Activated T-cell treated with anti-CD3 and anti-CD28 coated beads for 48 hours (primary cell): ENCODE measurements at places on chromosomes 16 and 17.

GRCh38 chr16:27918755-27919154 is 144.8 kb downstream of the GSG1L start:
- DNase-seq: no peak

- DNase-seq: no peak
Measured at GRCh38 chr17:78239489-78239931, 8.1 kb downstream of the TMEM235 start.

DNA sequence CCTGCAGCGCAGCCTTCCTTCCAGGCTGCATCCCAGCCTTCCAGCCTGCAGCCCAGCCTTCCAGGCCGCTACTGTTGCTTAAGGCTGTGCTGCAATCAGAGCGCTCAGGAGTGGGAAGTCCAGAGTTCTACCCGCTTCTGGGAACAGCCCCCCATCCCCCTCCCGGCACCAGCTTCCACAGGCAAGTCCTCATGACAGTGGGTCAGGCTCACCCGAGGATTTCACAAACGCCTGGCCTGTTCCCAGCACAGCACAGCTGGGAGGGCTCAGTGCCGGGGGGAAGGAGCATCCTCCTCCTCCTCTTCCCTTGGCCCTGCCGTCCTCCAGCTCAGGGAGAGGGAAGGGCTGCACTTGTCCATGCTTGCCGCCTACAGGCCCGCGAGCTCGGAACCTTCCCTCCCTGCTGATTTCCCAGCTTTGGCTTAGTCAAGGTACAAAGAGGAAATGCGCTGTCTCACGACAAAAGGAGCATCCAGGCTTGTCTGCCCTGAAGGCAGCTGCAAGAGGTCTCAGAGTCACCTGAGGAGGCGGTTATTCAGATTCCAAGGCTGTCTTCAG is 8.3 kb downstream of the SOCS3 start:
- DNase-seq: no peak

GRCh38 chr16:49057936-49058335 is 223.7 kb downstream of the CBLN1 start:
- DNase-seq: no peak

DNA sequence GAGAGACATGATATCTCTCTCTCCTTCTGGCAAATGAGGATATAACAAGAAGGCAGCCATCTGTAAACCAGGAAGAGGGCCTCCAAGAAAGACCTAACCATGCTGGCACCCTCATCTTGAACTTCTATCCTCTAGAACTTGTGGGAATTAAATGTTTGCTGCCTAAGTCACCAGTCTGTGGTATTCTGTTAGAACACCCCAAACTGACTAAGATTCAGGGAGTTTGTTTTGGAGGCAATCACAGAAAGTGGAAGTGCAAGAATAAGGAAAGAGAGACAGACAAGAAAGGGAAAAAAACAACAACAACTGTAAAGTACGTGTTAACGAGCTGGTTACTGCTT is 114.5 kb upstream of the GOT2 start:
- DNase-seq: no peak

GRCh38 chr17:31413081-31413799 is 21.8 kb downstream of the RAB11FIP4 start:
- DNase-seq: no peak

DNA sequence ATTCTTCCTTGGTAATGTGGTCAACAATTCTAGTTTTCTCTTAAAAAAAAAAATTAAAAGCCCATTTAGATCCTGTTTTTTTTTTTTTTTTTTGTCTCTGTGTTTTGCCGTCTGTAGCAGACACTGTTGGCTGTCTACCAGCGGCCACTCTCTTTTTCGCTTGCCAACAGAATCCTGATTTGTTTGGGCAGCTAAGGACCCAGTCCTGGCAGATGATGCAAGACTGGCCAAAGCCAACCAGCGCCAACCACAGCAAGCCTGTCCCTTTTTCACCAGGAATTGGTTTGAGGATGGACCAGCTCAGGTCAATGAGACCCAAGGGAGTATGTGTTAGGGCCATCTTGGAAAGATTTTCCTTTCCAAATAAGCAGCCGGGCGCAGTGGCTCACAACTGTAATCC is 28.2 kb downstream of the ST3GAL2 start:
- no peak for DNase-seq

GRCh38 chr16:77594799-77595596 is 127.3 kb upstream of the NUDT7 start:
- no peak for DNase-seq

GRCh38 chr17:83124871-83125514 is 45.6 kb downstream of the METRNL start:
- DNase-seq: no peak

DNA sequence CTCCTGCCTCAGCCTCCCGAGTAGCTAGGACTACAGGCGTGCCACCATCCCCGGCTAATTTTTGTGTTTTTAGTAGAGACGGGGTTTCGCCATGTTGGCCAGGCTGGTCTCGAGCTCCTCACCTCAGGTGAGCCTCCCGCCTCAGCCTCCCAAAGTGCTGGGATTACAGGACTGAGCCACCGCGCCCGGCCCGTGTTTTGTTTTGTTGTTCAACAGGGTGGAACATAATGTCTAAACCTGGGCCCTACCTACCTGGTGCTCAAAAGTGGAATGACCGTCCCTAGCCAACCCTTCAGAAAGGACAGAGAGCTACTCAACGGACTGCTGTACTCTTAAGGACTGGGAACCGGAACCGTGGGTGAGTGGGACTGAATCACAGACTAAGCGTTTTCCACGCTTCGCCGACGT is 772 bp upstream of the KIF22 start:
- DNase-seq: no peak

- no peak for DNase-seq
Measured at GRCh38 chr17:60874772-60875171, 197.1 kb downstream of the BCAS3 start.

GRCh38 chr16:49699841-49700175 is 156.1 kb downstream of the ZNF423 start:
- DNase-seq: no peak

GRCh38 chr17:57522042-57523005 is 222.8 kb downstream of the CCDC182 start:
- no peak for DNase-seq

GRCh38 chr17:42779936-42780850 is at the start of gene WNK4:
Gene WNK4, plus strand, starts transcription at chr17:42780610. Its CDS starts 89 bp downstream, at chr17:42780699.
- no peak for DNase-seq

GRCh38 chr17:62933501-62934385 is 32.3 kb upstream of the TANC2 start:
- DNase-seq: no peak

GRCh38 chr17:82113422-82113821 is 15.4 kb upstream of the FASN start:
- no peak for DNase-seq

GRCh38 chr16:55552621-55553020 is 13.9 kb upstream of the CAPNS2 start:
- DNase-seq: no peak

DNA sequence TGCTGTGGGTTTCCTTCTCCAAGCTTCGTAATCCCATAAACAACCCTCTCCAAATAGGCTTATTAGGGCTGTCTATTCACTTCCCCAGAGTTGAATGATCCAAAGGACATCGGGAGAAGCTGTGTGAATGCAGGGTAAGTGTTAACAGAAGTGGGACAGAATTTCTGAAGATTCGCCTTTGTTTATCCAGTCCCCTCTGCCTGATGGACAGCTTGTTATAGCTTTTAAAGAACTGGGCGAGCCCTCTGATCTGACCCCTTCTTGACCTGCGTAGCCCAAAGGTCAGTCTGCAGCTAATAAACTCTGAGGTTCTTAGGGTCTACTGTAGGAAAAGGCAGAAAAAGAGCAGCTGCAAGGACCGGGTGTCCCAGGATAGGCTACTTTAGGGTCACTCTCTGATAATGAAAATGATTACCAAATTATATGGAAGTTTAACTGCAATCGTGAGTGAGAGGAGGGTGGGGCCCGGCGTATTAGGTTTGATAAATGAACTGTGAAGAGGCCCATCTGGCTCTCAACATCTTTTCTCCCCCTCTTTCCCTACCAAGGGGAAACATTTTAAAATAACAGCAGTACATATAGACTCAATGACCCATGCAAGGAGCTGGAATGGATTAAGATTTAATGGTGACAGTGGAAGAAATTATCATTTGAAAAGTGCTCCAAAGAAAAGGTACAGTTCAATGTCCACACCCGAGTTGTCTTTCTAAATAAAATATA is 233.4 kb downstream of the FTO start:
- no peak for DNase-seq

- DNase-seq: no peak
Measured at GRCh38 chr16:75532142-75532765, 3.7 kb downstream of the CHST5 start.

DNA sequence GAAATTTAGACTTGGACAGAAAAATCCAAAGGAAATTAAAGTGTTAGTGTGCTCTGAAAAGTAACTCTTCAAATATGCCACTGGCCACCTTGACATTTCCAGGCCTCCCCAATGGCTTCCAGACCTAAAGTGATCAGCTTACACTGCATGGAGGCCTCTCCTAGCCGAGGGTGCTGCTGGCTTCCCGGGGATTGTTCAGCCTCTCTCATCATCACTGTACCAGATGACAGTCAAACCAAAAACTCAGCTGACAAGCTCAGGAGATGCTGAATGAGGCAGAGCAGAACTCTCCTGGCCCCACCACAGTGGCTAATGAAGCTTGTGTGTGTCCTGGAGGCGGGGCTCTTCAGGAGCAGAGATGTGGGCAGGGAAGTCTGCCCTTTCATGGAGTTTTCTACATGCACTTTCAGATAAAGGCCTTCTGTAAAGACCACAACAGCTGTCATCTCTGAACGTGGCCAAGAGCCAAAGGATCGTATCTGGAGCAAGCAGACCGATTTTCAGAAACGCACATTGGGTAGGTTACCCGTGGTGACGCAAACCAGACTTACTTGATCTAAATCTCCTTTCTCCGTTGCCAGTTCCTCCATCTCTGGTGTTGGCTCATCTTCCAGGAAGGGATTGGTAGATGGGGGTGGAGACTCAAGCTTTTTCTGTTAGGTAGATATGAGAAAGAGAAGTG is 113.3 kb downstream of the VPS53 start:
- DNase-seq: no peak

DNA sequence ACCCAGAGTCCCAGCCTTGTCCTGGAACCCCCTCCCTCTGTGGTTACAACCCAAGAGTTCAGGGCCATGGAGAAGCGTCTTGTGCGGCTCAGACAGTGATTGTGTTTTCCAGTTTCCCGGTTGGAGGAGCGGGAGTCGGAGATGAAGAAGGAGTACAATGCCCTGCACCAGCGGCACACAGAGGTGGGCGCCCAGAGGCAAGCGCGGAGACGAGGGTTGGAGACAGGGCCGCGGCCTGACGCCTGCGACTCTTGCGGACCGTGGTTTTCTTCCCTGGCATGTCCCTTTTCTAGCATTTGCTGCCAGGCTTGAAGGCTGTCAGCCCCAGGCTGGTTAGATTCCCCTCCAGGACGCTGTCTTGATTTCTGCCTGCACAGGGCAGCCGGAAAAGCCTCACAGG is 23.0 kb downstream of the MAPK8IP3 start:
- no peak for DNase-seq

GRCh38 chr17:43393944-43394482 is 4.8 kb upstream of the ARL4D start:
- DNase-seq: peak; percentile 83

DNA sequence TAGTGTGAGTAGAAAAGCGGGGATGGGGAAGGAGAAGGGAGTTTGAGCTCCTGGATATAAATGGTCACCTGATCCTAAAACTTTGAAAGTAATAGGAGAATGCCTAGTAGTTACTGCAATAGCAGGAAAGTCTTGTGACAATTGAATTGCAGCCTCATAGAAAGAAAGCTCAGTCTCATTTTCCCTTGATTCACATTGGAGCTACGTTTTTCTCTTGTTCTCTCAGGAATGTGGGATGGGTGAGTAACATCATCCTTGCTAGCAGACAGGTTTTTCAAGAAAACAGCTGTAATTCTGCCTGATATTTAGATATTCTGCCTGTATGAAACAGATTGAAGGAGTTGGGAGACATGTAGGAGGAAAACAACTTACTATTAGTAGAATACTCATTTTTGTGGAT is 25.3 kb downstream of the SF3B3 start:
- DNase-seq: no peak

GRCh38 chr16:23949630-23950290 is 114.0 kb downstream of the PRKCB start:
- peak; percentile 40 for DNase-seq

- DNase-seq: no peak
Measured at GRCh38 chr17:15469260-15469659, 1.8 kb upstream of the CDRT4 start.

DNA sequence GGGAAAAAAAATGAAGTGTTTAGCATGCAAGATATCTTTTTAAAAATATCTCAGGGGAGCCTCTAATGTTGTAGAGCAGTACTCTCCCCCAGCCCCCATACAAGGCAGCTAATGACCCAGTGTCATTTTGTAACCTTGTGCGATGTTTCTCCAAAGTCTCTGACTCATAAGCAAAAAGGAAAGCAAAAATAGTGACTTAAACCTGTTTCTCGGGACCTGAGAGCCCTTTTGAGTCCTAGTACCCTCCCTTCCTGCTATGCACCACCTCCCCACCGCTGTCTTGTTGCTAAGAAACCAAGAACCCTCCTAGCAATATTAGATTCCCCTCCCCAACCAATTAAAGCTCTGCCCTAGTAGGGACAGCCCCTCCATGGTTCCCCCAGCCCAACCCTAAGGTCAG is 2.8 kb downstream of the MYCBPAP start:
- DNase-seq: peak; percentile 34

- DNase-seq: no peak
Measured at GRCh38 chr17:80902963-80903611, 88.6 kb upstream of the CHMP6 start.

DNA sequence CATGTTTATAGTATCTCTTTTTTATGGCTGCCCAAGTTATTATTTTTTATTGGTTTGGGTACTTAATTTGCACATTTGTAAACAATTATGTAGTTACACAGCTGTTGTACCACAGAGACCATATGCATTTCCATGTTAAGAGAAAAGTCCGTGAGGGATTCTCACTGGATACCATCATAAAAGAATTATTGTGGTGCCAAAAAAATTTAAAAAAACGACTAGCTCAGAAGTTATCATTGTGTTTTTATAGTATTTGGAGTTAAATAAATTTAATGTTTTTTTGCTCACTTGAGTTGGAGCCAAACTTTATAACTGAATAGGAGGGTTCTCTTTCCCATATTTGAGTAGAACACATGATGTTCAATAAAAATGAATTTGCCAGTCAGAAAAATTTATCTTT is 618.7 kb downstream of the WWOX start:
- DNase-seq: no peak

GRCh38 chr16:21653571-21653970 is 1.2 kb upstream of the IGSF6 start:
- no peak for DNase-seq

GRCh38 chr16:72875291-72876031 is 172.5 kb downstream of the ZFHX3 start:
- DNase-seq: no peak

DNA sequence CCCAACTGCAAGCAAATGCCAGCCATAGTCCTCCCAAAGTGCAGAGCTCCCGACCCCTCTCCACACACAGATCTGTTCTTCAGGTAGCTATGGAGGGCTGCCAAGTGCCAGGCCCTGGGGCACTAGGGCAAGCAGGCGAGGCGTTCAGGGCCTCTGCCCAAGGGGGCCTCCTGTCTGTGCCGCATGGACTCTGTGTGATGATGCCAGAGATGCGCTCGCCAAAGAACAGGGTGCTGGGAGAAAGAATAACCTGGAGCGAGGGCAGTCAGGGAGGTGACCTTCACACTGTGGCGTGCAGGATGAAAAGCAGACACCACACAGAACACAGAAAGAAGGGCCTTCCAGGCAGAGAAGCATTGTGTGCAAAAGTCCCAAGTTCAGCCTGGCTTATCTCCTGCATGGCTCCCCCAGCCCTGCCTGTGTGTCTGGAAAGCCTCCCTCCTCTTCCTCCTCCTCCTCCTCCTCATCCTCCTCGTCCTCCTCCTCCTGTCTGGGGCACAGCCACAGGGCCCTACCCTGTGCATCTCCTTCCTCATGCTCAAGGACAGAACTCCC is 44.2 kb downstream of the PEMT start:
- DNase-seq: no peak
